ENCODE measurements at places on chromosomes 6 and 20. TPM values are rescaled to one million over a fixed set of nuclear protein-coding genes. Genes with fewer than 3 reads are reported as not detected.

CCM2L gene
- 8.6 TPM for total RNA-seq

PHACTR1 gene
- total RNA-seq = 0.49 TPM

UST gene
- 14.2 TPM for total RNA-seq

CNR1 gene
- 6.1 TPM for total RNA-seq

ANGPT4 gene
- total RNA-seq = 0.98 TPM

OPRM1 gene
- 0.98 TPM for total RNA-seq

TXLNB gene
- 0.49 TPM for total RNA-seq

ZNF391 gene
- 14.2 TPM for total RNA-seq

COL9A1 gene
- 1.7 TPM for total RNA-seq

GJA10 gene
- total RNA-seq = not detected

DDO gene
- total RNA-seq = not detected

FARS2 gene
- total RNA-seq = 16.5 TPM

NKX2-2 gene
- total RNA-seq = not detected

All from vagina (tissue), 2 donors.